ENCODE measurements at places on chromosomes 11 and 22.
A peak's percentile ranks its signal among the peaks of the same experiment; 100 is the strongest.

- DNase-seq, result no peak
These were observed 97.0 kb upstream of the CD82 start for GRCh38 chr11:44468345-44468988.

DNA sequence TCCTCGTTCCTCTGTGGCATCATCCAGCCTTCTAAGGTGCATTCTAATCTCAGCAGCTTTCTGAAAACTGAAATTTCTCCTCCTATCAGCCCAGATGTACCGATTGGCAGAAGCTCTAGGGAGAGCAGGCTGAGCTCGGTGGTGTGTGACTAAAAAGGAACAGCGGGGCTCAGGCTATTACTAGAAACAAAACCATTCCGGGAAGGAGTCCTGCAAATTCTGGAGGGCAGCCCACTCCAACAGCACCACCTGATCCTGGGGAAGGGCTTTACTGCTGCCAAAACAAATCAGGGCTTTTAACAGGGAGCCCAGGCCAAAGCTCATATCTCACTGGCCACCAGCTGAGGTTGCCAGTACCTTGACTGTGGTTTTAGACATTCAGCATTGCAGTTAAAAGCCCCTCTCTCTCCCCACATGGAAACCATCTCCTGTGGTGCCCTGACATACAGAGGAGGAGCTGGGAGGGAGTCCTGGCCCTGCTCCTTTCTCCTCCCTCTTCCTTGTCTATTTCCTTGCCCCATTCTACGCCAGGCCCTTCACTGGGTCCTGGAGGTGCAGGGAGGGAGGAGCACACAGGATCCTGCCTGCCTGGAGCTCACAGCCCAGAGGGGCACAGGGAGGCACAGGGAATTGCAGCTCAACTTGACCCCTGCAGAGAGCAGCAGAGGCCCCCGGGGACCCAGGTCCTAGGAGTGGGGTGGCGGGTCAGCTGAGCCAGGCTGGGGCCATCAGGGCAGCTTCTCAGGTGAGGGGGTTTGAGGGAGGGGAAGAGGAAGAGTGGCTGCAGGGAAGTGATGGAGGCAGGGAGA is 889 bp downstream of the PLAAT4 start:
- DNase-seq, result peak; percentile 8

GRCh38 chr22:20258584-20259326 is 9.4 kb downstream of the RTN4R start:
- DNase-seq, result no peak

GRCh38 chr22:24156141-24156912 is 25.0 kb upstream of the SUSD2 start:
- DNase-seq, result no peak

GRCh38 chr11:80165744-80166143 is 724.9 kb upstream of the TENM4 start:
- DNase-seq, result no peak

GRCh38 chr11:124938206-124938765 is 2.4 kb upstream of the HEPACAM start:
- DNase-seq, result no peak
